ENCODE measurements at places on chromosomes 12 and 14.

GRCh38 chr12:57047981-57048380 is 1.9 kb downstream of the MYO1A start:
- DNase-seq = no peak

DNA sequence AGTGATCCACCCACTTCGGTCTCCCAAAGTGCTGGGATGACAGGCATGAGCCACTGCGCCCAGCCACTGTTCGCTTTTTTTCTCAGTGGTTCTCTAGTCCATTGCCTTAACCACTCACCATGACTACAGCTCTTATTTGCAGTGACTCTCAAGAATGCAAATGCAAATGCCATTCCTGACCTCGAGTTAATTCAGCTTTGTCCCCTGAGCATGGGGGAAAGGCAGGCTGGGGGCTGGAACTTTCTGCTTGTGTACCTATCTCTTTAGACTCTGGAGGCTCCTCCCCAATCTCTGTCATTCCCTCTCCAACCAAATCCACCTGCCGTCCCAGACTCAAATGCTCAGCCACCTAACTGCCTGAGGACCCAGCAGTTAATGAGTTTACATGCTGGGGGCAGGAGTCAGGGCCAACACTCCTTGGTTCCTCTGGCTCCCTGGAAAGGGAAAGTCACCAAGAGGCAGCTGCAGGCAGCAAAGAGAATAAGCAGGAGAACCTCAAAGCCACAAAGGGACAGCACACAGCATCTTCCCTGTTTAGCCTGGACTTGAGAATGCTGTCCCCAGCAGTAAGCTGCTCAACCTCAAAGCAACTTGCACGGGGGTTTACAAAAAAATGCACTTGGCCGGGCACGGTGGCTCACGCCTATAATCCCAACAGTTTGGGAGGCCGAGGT is 5.3 kb upstream of the HNF1A start:
- DNase-seq = no peak

GRCh38 chr12:123120452-123121166 is 30.3 kb downstream of the PITPNM2 start:
- no peak for DNase-seq

DNA sequence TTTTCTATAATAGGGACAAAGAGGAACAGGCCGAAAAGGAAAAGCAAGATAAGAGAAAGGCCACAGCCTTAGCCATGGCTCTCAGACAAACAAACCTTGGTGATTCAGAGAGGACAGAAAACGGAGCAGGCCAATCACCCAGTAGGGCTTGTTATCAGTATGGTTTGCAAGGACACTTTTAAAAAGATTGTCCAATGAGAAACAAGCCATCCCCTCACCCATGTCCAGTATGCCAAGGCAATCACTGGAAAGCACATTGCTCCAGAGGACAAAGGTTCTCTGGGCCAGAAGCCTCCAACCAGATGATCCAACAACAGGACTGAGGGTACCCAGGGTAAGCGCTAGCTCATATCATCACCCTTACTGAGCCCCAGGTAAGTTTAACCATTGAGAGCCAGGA is 243.8 kb upstream of the BTG1 start:
- no peak for DNase-seq

- no peak for DNase-seq
Measured at GRCh38 chr12:131066207-131066885, 112.6 kb downstream of the ADGRD1 start.

- no peak for DNase-seq
Measured at GRCh38 chr14:104766863-104767633, 14.1 kb downstream of the SIVA1 start.

DNA sequence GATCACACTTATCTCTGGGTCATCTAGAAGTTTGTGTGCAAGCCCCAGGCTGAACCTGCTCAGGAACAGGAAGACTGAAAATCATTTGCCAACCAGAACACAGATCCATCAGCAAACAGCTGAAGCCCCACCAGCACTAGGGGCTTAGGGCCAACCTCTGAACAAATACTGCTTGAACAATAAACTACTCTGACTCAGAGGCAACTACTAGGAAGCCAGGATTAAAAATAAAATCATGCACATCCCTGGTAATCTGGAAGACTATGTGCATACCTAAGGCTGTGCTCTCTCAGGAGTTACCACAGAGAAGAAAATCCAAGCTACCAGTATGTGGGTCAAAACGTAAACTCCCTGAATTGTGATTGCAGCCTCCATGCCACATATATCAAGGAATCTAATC is 15.9 kb downstream of the GALNT8 start:
- DNase-seq = no peak

DNA sequence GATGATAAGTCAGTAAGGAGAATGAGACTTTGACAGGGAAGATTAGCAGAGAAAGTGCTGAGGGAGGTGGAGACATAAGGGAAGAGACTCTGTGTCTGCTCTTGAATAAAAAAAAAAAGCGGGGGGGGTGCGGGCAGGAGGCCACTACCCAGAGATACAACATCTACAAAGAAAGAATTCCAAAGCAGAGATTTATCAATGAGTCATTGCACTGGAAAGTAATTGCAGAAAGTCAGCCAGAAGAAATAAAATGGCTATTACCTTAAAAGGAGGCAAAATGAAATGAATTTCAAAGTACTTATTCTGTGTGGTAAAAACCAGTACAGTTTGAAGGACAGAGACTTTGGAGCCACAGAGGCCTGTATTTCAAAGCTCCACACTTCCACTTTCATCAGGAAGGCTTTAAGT is 267.1 kb upstream of the PRKD1 start:
- no peak for DNase-seq

DNA sequence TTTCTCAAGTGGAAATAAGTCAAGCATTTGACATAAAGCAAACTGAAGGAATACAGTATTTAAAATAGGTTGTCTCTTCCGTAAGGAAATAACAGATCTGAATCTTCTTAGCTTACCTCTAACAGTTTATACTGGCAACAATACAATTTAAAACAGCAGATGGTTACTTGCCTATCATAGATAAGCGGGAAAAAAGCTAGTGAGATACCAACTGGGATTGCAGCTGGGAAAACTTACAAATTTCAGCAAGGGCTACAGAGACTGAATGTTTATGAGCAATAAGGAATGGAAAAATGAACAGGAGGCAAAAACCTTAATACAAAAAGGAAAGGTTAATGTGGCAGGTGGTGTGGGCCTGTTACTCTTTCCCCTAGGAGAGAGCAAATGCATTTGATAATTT is 220.0 kb downstream of the RASSF9 start:
- no peak for DNase-seq

Data from activated naive CD4-positive, alpha-beta T cell (primary cell).